Stimulated activated CD8-positive, alpha-beta memory T cell treated with anti-CD3 and anti-CD28 coated beads, Interleukin-4, amount 100 ng/mL, for 48 hours (primary cell): ENCODE measurements at places on chromosomes 3 and 15.

- DNase-seq: no peak
Observed at GRCh38 chr3:30713885-30714503, 107.6 kb downstream of the TGFBR2 start.

GRCh38 chr3:11661827-11662226 is 18.1 kb upstream of the VGLL4 start:
- no peak for DNase-seq

GRCh38 chr3:138119423-138119766 is 4.0 kb upstream of the DZIP1L start:
- DNase-seq: no peak

GRCh38 chr3:33921608-33922007 is 123.2 kb downstream of the PDCD6IP start:
- no peak for DNase-seq

DNA sequence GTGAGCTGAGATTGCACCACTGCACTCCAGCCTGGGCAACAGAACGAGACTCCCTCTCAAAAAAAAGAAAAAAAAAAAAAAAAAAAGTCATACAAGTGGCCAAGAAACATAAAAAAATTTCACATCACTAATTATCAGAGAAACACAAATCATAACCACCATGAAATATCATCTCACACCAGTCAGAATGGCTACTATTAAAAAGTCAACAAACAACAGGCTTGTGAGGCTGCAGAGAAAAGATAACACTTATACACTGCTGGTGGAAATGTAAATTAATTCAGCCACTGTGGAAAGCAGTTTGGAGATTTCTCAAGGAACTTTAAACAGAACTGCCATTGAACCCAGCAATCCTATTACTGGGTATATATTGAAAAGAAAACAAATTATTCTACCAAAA is 291.1 kb upstream of the MCTP2 start:
- DNase-seq: no peak

- DNase-seq: no peak
Observed at GRCh38 chr3:133629146-133629545, 32.6 kb downstream of the TOPBP1 start.

DNA sequence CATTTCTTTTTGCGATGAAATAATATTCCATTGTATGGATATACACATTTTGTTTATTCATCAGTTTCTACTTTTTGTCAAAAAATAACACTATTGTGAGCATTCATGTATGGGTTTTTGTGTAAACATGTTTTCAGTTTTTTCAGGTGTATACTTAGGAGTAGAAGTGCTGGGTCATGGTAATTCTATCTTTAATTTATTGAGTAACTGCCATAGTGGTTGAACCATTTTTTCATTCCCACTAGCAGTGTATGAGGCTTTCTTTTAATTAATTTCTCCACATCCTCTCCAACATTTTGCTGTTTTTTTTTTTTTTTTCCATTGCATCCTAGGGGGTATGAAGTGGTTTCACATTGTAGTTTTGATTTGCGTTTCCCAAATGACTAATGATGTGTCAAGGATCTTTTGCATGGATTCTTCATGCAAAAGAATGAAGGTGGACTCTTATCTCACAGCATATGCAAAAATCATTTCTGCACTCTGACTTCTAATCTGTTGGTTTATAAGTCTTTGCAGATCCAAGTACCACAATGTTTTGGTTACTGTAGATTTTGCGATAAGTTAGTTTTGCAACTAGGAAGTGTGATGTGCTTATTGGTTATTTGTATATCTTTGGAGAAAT is 12.6 kb downstream of the ATP2C1 start:
- no peak for DNase-seq
